ENCODE measurements at places on chromosomes 16 and 17.

DNA sequence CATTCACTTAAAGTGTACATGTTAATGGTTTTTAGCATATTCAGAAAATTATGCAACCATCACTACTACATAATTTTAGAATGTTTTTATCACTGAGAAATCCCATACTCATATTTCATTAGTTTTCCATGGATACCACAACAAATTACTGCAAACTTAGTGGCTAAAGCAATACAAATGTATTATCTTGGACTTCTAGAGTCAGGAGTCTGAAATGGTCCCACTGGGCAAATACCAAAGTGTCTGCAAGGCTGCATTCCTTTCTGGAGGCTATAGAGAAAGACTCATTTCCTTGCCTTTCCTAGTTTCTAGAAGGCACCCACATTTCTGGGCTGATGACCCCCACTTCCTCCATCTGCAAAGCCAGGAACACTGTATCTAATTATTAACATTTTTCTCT lies 16.9 kb upstream of the GNAO1 start:
- H3K36me3 ChIP-seq, result no peaks in the 10 kb centered on the region
- no peak overlapping the region for H3K27ac ChIP-seq
- no peak for DNase-seq
- no peaks in the 10 kb centered on the region for H3K27me3 ChIP-seq
- no peak overlapping the region for H3K4me3 ChIP-seq

DNA sequence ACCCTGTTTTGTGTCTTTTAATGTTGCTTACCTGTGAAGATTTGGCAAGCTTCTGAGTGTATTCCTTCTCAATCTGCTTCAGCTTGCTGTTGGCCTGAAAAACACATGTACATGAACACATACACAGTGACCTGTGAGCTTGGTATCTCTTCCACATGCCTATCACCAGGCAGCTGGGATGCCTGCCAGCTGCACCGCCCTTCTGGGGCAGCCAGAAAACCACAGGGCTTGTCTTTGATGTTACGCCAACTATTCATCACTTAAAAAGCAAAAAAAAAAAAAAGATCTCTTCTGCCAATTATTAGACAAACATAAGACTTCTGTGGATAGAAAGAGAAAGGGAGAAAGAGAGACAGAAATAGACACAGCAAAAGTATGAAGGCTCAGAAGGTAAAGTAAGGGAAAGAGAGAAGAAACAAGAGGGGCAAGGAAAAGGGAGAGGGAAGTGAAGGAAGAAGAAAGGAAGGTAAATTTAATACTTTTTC lies 189.2 kb upstream of the AXIN2 start:
- H3K4me3 ChIP-seq, result no peak overlapping the region
- peak overlapping the region; percentile 65 for H3K27ac ChIP-seq
- no peak for DNase-seq

DNA sequence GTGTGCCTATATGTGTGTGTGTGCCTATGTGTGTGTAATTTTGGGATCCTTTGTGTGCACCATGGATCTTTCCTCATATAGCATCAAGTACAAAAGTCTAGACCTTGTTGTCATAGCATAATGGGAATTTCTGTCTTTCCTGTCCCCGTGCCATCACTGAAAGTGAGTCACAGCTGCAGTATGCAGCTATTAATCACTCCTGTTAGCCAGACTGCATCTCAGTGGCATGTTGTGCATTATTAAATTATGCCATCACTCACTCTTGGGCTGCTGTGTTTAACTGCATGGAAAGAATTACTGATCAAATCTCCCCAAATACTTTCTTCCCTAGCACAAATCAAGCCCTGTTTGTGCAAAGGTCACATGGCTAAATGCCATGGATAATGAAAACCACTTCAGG lies 92.4 kb downstream of the CBLN1 start:
- no peak overlapping the region for H3K27ac ChIP-seq
- no peaks in the 10 kb centered on the region for H3K4me1 ChIP-seq
- no peak for DNase-seq

DNA sequence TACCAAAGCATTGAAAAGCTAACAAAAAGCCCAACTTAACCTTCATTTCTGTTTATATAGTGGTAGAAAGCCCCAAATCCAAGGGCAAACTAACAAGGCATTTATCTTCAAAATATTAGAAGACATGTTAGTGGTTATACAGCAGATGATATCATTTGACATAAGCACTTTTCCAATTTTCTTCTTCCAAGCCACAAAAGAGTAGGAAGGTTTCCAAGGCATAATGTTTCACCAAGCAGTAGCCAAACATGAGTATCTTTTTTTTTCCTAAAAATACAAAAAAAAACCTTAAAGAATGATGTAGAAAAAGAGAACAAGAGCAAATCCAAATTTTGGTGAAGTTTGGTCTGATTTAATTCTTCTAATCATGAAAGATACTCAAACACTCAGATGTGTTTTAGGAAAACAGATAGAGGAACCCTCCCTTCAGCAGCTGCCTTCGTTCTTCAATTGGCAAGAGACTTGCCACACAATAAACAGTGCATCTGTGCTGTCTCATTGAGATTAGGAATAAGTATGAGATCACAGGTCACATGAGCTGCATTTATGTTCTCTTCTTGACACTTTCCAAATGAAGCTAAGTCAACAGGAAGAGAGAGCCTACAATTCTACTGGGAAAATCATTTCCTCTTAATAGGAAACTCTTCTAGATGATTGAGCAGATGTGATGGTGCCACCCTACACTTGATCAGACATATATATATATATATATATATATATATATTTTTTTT lies 106.7 kb downstream of the TTC19 start:
- H3K27me3 ChIP-seq, result no peaks in the 10 kb centered on the region
- peaks cover 27% of the 10 kb centered on the region for H3K36me3 ChIP-seq
- DNase-seq, result no peak
- H3K27ac ChIP-seq, result no peak overlapping the region
- no peak overlapping the region for H3K4me3 ChIP-seq

GRCh38 chr17:43445009-43445589 lies 38.7 kb upstream of the DHX8 start:
- H3K36me3 ChIP-seq, result no peaks in the 10 kb centered on the region
- peaks cover 29% of the 10 kb centered on the region for H3K4me1 ChIP-seq
- no peak overlapping the region for H3K4me3 ChIP-seq
- DNase-seq, result no peak

GRCh38 chr16:23356941-23357340 lies 54.8 kb downstream of the SCNN1B start:
- DNase-seq, result no peak
- peaks cover 6% of the 10 kb centered on the region for H3K27me3 ChIP-seq
- no peaks in the 10 kb centered on the region for H3K4me1 ChIP-seq
- H3K36me3 ChIP-seq, result no peaks in the 10 kb centered on the region

GRCh38 chr16:54930005-54930868 lies at the start of gene IRX5:
TSS of gene IRX5 (plus strand) at chr16:54930865. CDS start at chr16:54931199, 334 bp downstream.
- no peaks in the 10 kb centered on the region for H3K36me3 ChIP-seq
- H3K4me3 ChIP-seq, result peak within 1 kb of the TSS; percentile 75
- H3K4me1 ChIP-seq, result peaks cover 36% of the 10 kb centered on the region
- DNase-seq, result peak; percentile 96
- H3K27me3 ChIP-seq, result peaks cover 35% of the 10 kb centered on the region
- H3K27ac ChIP-seq, result peak within 1 kb of the TSS; percentile 96

DNA sequence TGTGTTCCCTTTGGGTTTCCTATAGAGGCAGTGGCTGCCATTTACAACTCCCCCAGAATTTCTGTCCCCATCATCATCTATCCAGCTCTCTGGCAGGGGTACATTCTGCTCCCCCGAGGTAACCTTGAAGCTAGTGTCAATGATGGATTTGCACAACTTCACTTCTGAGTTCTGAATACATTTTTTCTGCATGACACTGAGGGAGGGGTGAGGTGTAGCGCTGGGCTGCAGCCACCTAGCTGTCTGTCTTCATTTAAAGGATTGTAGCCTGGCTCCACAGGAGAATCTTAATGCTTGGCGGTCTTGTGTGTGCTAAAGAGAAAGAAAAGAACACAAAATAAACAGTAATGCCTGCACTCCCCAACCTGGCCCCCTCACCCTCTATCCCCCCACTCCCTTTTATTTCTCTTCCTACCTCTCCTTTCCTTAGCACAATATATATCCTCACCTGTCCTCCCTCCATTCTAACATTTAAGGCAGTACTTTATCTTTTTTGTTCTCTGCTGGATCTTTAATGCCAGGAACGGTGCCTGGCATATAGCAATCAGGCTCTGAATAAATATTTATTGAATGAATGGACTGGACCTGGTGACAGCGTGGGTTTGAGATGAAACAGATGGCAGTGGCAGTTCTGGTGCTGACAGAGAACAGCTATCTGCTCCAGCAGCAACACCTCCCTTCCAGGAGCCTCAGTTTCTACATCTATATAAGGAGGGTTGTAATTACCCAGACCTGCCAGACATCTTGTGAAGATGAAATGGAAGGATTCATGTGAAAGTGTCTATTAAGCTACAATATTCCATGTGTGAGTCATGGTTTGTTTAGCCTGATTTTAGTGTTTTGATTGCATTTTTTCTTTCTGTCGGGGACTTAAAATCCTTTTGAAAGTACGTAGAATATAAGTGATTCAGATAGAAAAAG lies 163.5 kb upstream of the CDH11 start:
- H3K4me1 ChIP-seq, result no peaks in the 10 kb centered on the region
- no peaks in the 10 kb centered on the region for H3K36me3 ChIP-seq
- no peak overlapping the region for H3K27ac ChIP-seq
- no peak for DNase-seq
- H3K4me3 ChIP-seq, result no peak overlapping the region

DNA sequence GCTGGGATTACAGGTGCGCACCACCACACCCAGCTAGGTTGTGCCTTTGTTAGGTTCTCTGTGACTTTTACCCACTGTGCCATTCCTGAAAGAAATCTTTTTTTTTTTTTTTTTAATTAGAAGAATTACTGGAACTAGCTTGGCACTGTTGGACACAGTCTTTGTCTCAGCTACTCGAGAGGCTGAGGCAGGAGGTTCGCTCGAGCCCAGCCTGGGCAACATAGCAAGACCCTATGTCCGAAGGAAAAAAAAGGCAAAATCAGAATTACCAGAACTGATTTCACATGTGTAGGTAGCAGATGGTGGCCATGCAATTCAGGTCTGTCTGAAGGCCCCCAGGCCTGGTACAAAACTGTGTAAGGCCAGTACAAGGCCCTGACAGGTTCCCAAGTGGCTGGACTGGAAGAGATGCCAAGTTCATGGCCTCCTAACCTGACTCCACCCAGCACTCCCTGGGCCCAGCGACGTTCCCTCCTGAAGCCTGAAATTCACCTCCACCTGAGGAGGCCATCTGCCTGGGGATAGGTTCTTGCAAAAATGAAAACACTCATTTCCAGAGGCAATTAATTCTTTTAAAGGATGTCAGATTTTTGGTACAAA lies 23.0 kb downstream of the CARHSP1 start:
- no peak overlapping the region for H3K27ac ChIP-seq
- H3K4me1 ChIP-seq, result peaks cover 11% of the 10 kb centered on the region
- H3K4me3 ChIP-seq, result no peak overlapping the region
- no peaks in the 10 kb centered on the region for H3K27me3 ChIP-seq
- peaks cover 29% of the 10 kb centered on the region for H3K36me3 ChIP-seq
- no peak for DNase-seq

GRCh38 chr17:50519141-50519834 lies 11.0 kb downstream of the MYCBPAP start:
- H3K27me3 ChIP-seq, result no peaks in the 10 kb centered on the region
- peaks cover 20% of the 10 kb centered on the region for H3K4me1 ChIP-seq
- no peak for DNase-seq
- H3K4me3 ChIP-seq, result no peak overlapping the region

DNA sequence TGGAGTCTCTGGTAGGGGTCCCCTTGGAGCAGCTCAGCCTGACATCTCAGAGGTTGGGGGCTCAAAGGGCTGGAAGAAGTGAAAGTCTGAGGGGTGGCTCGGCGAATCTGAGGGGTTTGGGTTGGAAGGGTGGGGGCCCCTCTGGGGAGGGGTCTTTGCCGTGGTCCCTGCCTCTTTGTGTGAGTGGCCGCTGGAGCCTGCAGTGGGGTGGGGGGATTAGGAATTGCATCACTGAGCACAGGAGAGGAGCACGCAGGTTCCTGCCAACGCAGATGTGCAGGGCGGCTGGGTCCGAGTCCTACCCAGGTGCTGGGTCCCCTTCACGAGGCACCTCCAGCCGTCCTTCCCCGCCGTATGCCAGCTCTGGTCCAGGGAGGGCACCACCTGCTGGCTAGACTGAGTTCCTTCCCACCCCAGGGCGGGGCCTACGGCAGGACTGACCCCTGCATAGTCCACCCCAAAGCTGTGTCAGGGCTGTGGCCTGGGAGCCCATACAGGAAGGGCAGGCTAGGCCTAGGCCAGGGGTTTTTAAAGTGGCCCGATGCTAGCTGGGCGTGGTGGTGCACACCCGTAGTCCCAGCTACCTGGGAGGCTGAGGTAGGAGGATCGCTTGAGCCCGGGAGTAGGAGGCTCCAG lies 9.9 kb downstream of the FMNL1 start:
- peaks cover 52% of the 10 kb centered on the region for H3K4me1 ChIP-seq
- DNase-seq, result no peak
- no peaks in the 10 kb centered on the region for H3K36me3 ChIP-seq
- H3K27me3 ChIP-seq, result no peaks in the 10 kb centered on the region
- no peak overlapping the region for H3K4me3 ChIP-seq
- H3K27ac ChIP-seq, result no peak overlapping the region

DNA sequence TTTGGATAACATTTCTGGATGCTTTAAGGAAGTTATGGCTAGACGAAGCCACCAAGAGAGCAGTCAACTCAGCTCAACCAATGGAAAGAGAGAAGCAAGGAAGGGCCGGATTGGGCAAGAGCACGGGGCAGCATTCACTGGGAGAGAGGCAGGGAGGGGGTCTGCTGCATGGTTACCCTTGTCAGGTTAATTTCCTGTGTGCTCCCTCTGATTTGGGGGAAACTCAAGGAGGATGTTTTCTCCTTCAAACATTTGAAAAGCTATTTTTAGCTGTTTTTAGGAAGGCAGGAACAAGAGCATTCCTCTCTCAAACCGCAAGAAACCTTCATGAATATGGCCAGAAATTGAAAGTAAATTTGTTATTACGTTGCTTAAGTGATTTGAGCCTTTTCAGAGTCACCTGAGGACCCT lies 118.5 kb upstream of the ZFHX3 start:
- H3K36me3 ChIP-seq, result no peaks in the 10 kb centered on the region
- H3K4me1 ChIP-seq, result peaks cover 17% of the 10 kb centered on the region
- H3K27ac ChIP-seq, result no peak overlapping the region
- no peak overlapping the region for H3K4me3 ChIP-seq
- H3K27me3 ChIP-seq, result peaks cover 9% of the 10 kb centered on the region
- DNase-seq, result no peak

All from suprapubic skin (tissue), 4 donors.